ENCODE measurements at places on chromosomes 13 and 19.

GRCh38 chr19:34362679-34363069 is 2.3 kb upstream of the GPI start:
- DNase-seq = no peak

DNA sequence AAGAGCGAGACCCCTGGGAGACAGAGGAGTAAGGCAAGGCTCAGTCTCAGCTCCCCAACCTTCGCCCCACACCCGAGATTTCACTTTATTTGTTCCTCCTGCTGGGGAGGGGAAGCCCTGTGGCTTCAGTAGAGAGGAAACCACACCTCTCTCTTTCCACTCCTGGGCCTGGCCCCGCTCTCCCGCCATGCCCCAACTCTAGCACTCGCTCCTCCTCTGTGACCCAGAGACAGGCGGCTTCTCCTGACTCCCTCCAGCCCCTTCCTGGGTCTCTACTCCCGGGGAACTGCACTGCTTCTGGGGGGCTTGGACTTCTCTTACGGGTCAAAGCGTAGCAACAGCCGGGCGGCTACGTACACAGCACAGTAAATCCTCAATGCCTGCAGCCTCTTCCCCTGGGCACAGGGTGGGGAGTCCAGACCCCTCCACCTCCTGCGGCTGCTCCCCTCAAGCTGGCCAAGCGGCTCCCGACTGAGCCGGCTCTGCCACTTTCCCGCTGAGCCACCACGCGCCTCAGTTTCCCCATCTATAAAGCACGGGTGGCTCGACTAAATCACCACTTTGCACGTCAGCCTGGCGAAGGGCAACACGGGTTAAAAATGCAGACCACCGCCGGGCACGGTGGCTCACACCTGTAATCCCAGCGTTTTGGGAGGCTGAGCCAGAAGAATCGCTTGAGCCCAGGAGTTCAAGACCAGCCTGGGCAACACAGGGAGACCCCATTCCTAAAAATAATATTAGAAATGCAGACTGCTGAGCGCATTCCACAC is 1.4 kb downstream of the RNF126 start:
- no peak for DNase-seq

DNA sequence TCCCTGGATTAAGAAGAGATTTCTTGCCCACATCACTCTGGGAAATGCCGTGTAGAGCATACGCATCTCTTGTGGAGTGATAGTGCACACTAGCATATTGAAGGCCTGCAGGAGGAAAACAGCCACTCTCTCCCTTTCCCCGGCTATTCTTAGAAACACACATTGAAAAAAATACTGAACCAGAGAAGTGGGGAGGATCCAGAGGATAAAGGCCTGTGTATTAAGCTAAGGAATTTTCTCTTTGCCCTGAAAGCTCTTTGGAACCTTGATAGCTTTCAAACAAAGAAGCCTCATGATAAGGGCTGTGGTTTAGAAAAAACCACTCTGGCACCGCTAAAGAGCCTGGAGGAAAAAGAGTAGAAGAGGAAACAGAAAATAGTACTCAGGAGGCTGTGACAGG is 386.1 kb upstream of the NBEA start:
- no peak for DNase-seq

DNA sequence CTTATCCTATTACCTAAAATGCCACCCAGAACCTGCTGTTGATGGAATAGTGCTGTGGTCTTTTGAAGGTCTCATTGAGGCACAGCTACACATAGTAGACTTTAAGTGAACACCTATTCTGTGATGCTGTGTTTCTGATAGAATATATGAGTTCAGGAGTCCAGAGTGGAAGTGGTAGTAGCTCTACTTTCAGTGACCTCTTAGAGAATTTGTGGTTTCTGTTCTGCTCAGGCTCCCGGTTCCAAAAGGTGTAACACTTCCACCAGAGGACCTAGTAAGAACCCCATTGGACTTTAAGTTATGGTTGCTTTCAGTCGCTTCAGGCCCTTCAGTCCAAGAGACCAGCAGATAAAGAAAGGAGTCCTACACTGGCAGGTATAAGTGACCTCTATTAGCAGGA is 11.4 kb upstream of the MYCBP2 start:
- DNase-seq = no peak

DNA sequence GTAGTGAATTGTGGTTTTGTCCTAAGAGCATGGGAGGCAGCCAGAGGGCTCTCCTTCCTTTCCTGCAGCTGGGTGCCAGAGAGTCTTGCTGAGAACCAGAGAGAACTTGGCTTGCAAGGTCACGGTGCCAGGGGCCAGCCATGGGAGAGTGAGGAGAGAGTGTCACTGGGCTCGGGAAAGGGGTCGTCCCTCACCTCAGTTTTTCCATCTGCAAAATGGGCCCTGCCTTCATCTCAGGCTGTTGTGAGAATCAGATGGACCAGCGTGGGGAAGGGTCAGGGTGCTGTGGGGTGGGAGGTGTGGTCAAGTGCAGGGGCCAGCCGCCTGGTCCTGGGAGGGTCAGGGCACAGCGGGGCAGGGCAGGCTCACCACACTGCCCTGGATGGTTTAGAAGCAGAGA is 7.3 kb downstream of the LRP3 start:
- no peak for DNase-seq

GRCh38 chr13:51147732-51148131 is 36.7 kb upstream of the C13orf42 start:
- DNase-seq = no peak

Measured in upper lobe of left lung (tissue), 6 donors.